ENCODE measurements at places on chromosomes 1 and 21.

DNA sequence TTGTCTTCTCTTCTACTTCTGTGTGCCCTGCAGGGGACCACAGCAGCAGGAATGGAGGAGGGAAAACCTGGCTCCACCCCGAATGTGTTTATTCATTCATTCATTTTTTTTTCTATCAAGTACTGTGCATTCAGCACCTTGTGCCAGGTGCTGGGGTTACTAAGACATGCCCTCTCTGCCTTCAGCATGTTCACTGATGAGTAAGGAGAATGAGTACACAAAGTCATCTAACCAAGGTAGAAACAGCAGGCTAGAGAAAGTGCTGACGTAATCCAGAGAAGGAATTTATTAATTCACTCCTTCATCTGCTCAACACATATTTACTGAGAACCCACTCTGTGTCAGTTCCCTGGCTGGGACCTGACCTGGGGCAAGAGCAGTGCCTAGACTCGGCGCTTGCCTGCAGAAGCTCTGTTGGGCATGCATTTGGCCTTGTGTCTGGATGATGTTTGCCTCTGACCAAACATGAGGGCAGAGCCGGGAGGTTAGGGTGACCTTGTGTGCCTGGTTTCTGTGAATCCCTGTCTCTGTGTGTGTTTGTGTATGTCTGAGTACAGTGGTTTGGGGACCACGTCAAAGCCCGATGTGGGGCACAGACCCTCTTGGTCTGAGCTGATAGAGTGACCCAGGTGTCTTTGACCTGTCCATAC is 3.3 kb upstream of the MYOG start:
- DNase-seq, result no peak

- DNase-seq, result peak; percentile 22
Observed at GRCh38 chr1:21175670-21176581, 771 bp downstream of the EIF4G3 start.

GRCh38 chr1:111856411-111857185 is 100.9 kb downstream of the DDX20 start:
- DNase-seq, result no peak

DNA sequence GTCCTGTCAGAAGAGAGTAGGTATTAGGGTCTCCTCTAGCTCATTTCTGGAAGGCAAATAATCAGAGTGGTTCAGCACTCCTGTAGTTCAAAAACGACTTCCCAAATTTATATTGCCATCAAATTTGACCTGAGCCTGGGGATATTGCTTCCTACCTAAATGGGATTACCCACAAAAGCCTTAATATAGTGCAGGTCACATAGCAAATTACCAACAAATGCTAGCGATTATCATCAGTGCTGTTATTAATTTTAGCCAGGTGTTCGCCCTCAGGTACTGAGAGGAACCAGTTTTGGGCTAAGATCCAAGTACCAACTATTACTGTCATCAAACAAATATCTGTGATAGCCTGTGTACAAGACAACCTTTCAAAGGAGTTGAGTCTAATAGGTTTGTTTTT is 661.8 kb upstream of the PTBP2 start:
- no peak for DNase-seq

DNA sequence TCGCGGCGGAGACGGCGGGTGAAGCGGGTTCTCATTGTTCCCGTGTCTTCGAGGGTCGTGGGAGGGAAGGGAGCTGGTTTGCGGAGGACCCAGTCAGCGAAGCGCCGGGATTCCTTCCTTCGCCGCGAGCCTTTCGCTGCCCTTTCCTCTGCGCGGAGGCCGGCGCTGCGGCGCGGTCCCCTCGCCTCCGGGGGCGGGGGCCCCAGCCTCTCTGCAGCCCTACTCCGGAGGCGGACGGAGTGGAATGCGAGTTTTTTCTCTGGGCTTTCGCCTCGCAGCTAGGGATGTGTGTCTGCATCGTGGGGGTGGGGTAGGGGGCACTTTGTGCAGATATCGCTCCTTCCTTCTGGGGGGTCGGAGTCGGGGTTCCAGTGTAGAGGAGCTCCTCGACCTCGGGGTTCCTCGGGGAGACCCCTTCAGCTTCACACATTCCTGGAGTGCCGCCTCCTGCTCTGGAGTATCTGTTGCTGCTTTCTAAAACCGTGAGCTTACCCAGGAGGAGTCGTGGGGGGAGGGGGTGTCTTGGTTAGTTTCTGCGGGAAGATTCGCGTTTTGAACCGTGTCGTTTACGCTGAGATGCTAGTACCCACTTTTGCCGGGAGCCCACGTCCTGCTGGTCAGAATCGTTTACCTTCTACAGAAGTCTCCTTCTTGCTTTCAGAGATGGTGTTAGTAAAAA is 595 bp downstream of the RNF2 start:
- DNase-seq, result peak; percentile 15

GRCh38 chr1:185337246-185337645 is 20.2 kb upstream of the IVNS1ABP start:
- DNase-seq, result no peak

GRCh38 chr1:77473690-77474089 is 191.9 kb downstream of the AK5 start:
- no peak for DNase-seq

GRCh38 chr1:226601456-226601855 is 52.9 kb downstream of the STUM start:
- no peak for DNase-seq

DNA sequence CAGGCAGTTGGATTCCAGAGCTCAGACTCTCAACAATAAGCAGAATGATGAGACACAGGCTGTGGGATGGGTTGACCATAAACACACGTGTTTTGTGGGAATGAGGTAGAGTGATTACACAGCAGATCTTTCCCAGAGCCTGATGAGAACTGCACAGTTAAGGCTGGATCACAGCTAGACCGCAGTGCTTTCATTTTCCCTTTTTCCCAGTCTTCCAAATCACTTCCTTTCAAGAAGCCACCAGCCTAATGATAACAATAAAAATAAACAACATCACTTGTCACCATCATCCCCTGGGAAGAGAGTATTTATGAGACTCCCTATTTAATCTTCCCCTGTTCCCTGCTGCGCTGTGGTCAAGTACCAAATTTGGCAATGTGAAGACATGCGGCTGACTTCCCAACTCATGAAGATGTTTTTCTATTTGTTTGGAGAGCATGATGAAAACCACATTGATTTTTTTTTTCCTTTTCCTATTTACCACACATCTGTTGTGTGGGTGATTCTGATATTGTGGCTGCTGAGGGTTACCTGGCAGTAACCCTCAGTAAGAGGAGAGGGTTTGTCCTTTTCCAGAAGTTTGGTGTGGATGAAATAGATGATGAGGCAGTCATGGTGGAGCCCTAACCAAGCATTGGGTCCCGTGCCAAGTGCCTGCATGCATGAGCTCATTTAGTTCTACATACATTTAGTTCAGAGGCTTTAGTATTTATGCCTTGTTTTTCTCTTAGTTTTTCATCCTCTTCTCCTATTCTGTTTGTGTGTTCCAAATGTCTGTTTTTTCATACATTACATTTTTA is 248.9 kb upstream of the HOOK1 start:
- no peak for DNase-seq

- peak; percentile 58 for DNase-seq
Observed at GRCh38 chr21:28516991-28517592, 475.6 kb downstream of the LTN1 start.

DNA sequence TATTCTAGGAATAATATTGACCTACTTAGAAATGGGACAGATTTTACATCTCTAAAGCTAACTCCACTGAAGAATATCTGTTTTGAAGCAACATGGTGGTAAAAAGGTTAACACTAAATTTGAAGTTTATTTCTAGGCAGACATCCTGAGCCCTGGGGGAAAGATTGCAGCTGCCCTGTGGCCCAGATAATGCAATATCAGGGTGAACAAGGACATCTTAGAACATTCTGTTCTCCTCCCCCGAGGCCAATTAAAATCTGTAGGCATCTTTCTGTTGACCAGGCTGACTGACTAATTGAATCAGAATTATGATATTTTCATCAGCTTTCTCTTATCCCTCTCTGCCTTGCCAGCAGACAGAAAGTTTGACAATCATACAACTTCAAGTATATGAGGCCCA is 149.8 kb upstream of the DUSP10 start:
- DNase-seq, result no peak

DNA sequence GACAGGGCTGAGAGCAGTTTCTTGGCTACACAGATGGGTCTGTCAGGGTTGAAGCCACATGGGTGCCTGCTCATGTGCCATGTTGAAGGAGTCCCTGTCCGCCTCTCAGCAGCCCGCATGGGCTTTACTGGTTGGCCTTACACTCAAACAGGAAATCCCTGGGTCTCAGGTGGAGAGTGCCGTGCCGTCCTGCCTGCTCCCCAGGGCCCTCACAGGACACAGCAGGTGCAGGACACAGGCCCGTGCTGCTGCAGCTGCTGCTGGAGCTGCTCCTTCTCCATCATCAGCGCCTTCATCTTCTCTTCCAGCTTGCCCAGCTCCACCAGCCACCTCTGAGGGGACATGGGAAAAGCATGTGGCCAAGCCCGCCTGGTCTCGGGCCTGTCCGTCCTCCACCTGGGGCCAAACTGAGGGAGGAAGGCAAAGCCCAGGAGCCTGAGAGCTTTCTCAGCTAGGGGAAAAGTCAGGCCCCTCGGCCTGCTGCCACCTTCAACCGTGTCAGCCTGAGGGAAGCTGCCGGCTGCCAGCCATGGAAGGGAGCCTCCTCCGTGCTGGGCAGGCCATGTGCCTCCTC is 5.5 kb downstream of the SLFNL1 start:
- DNase-seq, result no peak

All from stimulated activated CD4-positive, alpha-beta T cell treated with anti-CD3 and anti-CD28 coated beads, Interleukin-4, amount 100 ng/mL, for 48 hours (primary cell).